ENCODE measurements at places on chromosomes 7 and 10.

DNA sequence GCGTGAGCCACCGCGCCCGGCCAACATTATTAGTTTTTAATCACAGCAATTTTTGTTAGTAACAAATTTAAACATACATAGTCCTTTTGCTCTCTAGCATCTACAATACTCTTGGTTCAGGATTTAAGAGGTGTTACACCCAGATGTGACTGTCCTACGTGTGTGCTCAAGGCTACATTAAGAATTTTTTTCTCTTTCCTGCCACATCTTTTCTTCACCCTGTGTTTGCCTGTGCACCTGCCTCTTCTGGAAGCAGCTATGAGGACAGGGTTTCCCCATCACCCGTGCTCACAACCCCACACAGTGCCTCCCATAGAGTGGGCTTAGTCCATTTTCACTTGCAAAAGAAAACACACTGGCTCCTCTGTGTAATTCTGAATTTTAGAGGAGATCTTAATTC is 186.7 kb upstream of the KLF6 start:
- DNase-seq = no peak

DNA sequence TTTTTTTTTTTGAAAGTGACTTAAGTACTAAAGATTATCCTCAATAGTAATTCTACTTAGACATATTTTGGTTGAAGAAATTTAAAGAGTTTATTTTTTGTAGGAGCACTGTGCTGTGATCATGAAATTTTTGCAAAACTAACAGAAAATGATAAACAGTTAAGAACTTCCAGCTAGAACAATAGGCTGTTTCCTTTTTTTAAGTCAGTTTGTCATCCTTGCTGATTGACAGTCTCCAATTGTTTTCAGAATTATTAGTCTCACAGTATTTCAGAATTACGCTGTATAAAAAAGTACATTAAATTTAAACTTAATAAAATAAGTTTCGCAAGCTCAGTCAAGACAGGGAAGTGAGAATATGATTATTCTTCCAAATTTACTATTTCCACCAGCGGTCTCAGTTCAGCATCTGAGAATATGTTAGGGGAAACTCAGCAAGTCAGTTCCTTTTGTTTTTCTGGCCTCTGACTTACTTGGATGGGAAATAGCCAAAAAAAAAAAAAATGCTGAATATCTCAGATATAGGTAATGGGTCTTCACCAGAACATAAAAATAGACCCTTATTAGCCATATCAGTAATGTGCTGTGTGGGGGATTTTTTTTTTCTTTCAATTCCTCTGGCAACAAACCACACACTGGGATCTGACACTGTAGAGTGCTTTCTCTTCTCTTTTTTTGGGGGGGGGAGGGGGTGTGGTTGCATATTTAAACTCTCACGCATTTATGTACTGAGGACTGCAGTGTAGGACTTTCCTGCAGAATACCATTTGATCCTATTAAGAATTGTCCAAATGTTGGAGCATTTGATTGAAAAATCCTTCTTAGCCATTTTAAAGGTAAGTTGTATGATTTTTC is at the start of gene CD36:
Gene CD36 (plus strand): TSS at position 732 of the 855 bp plus-strand sequence. CDS start 8,099 bp downstream, outside the sequence.
- DNase-seq = no peak

DNA sequence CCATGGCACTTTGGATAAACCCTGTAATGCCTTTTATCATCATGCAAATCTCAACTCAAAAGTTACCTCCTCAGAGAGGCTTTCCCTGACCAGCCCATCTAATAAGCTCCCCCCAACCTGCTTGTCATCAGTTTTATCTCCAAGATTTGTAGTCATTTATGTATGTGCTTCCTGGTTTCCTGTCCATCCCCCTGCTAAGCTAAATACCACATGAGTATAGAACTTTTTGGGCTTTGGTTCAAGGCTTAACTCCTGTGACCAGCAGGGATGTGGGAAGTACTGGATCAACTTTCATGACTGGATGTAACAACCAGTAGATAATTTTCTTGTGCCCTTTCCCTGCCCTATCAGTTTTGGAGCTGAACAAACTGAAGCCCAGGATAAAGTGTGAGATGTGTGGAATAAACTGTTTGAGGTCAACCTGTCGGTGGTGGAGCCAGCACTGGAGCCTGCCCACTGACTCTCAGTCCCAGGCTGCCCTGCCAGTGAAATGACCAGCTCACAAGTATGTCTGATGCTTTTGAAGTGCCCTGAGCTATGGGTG is 148.6 kb downstream of the CYP26A1 start:
- no peak for DNase-seq

DNA sequence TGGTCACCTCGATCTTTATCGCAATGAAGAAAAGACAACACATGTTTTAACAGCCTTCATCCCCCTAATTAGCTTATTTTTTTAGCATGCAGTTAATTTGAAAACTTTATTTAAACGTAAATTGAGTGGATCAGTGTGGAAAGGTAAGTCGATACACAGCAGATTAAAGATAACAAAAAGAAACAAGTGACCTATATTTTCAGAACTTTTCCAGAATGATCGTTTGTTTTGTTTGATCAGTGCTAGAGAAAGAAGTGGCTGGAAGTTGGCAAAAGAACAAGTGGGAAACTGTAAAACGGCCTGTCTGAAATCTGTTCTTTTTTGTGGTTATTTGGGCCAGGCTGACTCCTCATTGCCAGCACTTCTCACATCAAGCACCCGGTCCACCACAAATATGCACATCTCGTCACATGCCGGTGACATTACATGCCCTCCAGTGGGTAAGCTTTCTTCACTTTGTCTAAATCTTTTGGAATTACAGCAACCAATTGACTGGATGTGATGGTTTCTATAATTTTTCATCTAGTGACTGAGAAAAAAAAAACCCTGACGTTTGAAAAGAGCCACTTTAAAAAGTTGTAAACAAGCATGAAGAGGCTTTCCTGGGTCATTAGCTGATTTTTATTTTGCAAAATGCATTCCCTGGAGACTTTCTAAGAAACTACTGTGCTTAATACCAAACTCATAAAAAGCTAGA is 33.2 kb downstream of the C7orf33 start:
- DNase-seq = no peak

GRCh38 chr10:16566202-16566805 is 44.6 kb upstream of the C1QL3 start:
- no peak for DNase-seq

DNA sequence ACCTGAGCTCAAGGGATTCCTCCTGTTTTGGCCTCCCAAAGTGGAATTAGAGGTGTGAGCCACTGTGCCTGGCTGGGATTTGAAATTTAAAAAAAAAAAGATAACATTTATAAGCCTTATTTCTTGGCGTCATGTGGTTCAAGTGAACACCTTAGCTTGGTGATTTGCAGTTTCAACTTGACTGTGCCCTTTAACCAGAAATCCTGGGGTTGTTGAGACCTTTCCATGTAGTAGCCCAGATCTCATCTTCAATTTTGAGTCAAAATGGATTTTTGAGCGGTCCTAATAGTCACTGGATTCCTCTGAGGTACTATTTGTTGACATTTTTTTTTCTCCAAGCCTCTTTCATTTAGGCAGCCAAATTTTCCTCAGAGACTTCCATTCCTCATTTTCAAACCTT is 29.5 kb upstream of the FBXW4 start:
- DNase-seq = no peak

DNA sequence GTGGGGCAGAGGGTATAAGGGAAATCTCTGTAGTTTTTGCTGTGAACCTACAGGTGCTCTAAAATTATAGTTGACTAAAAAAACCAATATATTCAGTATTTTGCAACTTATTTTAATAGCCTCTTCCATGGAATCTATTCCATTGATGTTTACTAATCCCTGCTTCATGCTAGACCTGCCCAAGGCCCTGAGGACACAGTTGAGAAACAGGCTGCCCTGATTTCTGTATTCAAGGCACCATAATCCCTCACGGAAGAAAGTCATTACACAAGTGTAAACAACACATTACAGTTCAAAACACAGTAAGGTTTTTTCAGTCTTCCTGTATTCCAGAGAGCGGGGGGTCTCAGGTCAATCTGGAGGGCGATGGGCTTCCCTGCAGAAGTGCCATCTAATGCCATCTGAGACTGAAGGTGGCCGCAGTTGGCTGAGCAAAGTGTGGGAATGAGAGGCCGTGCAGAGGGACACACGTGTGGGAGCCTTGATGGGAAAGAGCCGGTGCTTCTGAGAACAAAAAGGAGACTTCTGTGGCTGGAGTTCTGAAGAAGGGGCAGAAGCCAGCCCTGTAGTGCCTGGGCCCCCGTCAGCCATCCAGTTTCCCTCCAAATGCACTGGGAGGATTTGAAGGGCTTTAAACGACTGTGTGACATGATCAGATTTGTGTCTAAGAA is 146.9 kb downstream of the PTPN20 start:
- no peak for DNase-seq

DNA sequence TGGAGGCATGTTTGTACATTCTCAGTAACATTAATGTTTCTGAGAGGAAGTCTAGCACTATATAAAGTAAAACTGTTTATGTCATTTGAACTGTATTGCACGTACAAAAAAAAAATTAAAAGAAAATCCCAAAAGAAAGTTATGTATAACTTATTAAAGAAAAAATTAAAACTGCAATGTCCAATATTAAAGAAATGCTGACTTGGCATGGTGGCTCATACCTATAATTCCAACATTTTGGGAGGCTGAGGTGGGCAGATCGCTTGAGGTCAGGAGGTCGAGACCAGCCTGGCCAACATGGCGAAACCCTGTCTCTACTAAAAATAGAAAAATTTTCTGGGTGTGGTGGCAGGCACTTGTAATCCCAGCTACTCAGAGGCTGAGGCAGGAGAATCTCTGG is 178.7 kb upstream of the VIPR2 start:
- no peak for DNase-seq

DNA sequence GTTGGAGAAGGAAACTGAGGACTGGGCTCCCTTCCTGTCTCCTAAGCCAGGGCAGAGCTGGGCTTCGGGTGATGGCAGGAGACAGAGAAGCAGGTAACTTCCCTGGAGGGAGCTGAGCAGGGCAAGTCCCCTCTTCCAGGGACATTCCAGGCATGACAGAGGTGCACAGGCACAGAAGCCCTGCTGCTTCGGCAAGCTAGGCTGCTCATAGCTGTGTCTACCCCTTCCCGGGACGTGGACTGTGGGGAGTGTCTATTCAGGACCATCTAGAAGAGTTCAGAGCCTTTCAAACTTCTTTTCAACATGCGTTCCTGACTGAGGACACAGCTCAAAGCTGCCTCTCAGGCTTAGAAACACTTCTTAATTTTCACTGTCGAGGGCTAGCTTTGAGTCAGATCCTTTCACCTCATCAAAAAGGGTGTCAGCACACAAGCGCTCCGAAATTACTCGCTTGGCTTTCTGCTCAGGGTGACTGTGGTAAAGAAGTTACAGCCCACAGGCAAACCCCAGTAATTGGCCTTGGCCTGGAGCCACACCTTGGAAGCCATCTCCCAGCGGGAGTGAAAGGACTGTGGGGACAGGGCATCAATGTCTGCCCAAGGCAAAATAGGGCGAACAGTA is 63.7 kb upstream of the STEAP1B start:
- DNase-seq = no peak

DNA sequence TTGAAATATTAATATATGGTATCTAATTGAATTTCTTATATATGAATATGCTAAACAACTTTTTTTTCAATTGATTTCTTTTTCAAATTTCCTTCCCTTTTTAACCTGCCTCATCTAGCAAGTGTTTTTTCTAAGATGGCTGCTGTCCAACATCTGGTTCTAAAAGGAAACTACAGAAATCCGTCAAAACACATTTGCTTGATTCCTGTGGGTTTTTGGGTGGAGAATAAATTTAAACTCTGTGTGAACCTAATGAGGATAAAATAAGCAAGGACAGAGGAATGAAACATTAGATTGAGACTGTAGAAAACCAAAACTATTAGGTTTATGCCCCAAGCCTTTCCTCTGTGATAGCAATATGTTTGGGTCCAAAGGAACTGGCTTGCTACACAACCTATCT is 75.5 kb upstream of the STARD3NL start:
- no peak for DNase-seq

GRCh38 chr10:129772468-129773358 is 191.4 kb downstream of the EBF3 start:
- DNase-seq = no peak

DNA sequence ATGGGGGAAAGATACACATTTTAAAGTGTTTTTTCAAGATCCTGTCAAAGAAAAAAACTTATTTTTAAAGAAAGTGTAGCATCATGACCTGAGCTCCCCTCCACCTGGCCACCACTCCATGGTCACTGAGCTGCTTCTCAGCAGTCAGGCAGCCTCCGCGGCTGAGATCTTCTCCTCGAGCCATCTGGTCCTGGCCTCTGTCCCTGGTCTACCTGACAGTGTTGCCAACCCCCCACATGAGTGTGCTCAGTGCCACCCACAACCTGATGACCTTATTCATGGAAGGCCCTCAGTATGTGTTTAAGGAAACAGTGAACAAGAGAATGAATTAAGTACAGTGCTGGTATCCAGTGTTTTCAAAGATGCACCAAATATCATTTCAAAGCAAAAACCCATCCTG is 694.5 kb upstream of the NRP1 start:
- no peak for DNase-seq

- DNase-seq = no peak
Measured at GRCh38 chr7:105707967-105708762, 126.9 kb upstream of the EFCAB10 start.

- DNase-seq = no peak
Measured at GRCh38 chr10:10975647-10976046, 42.0 kb upstream of the CELF2 start.

- DNase-seq = no peak
Measured at GRCh38 chr10:62788861-62789467, 15.6 kb upstream of the ADO start.

All from stimulated activated CD8-positive, alpha-beta memory T cell treated with anti-CD3 and anti-CD28 coated beads, Interleukin-15, amount 100 ng/mL, for 1 hour (primary cell).